ENCODE measurements at places on chromosomes 2 and 18.

- no peak for DNase-seq
These were observed 51.0 kb upstream of the NXPH2 start for GRCh38 chr2:138831154-138831553.

DNA sequence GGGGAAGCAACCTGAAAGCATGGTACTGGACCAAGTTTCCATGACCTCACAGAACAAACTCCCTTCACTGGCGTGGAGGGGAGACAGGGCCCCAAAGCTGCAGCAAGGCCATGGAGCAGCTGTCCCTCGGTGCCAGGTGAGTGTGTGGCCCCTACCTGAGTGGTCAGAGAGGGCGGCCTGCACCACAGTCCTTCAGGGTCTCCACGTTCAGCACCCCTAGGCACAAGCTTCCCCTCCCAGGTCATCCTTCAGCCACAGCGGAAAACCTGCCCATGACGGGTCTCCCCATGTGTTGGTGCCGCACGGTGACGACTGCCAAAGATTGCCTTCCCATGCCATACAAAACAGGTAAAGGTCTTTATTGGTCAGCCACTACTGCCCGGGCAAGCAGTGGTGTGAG, 201.6 kb downstream of the MGAT5 start:
- no peak for DNase-seq

GRCh38 chr2:105437708-105438103, 38.9 kb upstream of the FHL2 start:
- DNase-seq, result no peak

DNA sequence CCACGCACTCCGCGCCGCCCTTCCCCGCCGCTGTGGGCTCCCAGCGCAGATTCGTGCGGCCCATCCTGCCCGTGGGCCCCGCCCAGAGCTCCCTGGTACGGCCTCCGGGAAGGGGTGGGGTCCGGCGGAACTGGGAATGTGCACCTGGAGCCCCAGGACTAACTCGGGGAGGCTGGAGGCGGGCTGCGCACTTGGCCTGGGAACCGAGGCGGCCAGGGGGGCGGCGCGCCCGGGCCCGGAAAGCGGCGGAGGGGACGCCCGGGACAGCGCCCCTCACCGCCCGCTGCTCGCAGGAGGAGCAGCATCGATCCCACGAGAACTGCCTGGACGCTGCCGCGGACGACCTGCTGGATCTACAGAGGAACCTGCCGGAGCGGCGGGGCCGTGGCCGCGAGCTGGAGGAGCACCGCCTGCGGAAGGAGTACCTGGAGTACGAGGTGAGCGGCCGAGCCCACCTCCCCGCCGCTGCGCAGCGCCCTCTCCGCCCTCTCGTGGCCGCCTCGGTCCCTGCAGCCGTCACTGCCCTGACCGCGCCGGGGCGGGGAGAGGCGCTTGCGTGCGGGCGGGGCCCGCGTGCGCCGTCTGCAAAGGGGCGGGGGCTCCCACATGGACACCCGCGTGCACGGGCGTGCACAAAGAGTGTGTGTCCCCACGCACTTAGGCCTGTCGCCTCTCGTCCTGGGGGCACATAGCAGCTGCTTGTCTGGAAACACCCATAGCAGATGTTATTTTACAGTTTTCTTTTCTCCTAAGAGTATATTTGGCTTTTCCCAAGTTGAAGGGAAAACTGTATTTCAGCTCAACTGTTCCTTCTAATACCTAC, 25.2 kb downstream of the PSD4 start:
- peak; percentile 70 for DNase-seq

- no peak for DNase-seq
These were observed 2.8 kb downstream of the MSH2 start for GRCh38 chr2:47405757-47406156.
